ENCODE measurements at places on chromosomes 4 and X.
A peak's percentile ranks its signal among the peaks of the same experiment; 100 is the strongest.

DNA sequence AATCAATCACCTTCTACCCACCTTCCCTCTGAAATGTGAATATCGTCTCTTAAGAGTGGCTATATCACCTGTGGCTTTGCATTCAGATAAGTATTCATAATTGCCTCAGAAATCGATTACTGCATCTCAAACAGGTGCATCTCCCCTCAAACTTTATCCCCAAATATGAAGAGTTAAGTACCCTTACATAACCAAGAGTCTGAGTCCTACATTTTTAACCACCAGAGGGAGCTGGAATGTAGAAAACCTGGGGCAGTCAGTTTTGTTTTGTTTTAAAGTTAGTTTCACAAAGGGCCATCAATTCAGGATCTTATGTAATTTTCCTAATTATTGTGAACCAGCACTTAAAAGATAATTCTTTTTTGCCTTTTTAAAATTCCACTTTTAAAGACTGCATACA lies 5.7 kb downstream of the TCEANC start:
- peak; percentile 34 for DNase-seq

GRCh38 chr4:26663888-26664287 lies 80.0 kb downstream of the TBC1D19 start:
- DNase-seq: no peak

- no peak for DNase-seq
Measured at GRCh38 chr4:18975916-18976808, 954.6 kb upstream of the LCORL start.

DNA sequence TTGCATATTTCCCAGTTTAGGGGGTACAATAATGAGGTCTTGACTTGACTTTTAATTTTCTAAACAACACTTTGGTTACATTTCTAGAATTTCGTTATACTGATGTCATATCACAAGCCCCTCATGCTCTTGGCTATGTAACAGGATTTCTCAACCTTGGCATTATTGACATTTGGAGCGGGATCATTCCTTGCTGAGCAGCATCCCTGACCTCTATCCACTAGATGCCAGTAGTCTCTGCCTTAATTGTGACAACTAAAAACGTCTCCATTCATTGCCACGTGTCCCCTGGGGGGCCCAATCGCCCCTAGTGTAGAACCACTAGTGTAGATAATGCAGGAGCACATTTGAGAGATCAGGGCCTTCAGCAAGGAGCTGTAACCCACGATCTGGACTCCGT lies 234.2 kb upstream of the MID1 start:
- DNase-seq: no peak

DNA sequence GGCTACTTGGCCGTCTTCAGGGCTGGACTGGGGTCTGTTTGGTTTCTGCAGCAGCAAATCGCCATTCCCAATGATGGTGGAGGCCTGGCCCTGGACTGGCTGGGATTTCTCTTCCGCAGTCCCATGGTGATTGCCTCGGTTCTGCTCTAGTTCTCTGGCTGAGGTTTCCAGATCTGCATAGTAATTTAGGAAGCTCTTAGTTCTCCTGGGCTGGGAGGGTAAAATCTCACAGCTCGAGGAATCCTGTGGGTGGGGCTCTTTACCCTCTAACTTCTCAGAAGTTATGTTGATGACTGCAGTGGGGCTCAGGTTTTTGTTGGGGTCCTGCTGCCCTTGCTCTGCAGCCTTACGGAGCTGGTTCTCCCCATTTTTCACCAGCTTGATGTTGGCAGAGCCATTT lies 200.6 kb downstream of the APBB2 start:
- no peak for DNase-seq

DNA sequence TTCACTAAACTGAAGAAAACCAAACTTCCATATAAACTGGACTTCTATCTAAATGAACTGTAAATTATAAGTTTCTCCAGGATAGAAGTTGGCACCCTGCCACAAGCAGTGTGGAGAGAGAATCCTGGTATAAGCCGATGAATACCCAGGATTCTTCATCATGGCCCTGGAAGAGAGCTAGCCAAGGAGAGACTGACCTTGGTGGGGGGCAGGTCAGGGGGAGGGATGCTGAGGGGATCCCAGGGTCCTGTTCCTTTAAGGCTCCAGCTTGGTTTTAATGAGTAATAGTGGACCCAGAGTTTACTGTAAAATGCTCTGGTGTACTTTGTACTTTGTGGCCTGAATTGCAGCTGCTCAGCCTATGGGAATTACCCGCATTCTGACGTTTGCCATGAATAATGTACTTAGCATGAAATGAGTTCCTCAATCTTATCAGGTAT lies 16.9 kb downstream of the RASSF6 start:
- no peak for DNase-seq

DNA sequence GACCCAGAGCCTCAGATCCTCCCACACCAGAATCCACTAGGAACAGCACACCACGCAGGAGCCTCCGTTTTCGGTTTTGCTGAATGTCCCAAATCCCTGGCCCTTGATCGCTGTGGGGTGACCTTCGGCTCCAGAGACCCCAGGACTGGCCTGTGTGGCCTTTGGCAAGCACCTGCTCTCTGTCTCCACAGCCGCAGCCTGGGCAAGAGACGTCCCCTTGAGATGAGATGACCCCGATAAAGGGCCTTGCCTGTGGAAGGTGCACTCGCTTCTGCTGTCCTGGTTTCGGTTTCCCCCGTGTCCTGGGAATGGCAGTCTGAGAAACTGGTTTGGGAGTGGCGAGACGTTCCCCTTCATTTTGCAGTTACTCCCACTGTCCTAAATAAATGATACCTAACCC lies 9.6 kb downstream of the PSAPL1 start:
- DNase-seq: no peak
